ENCODE measurements at places on chromosomes 3 and 15. TPM values are rescaled to one million over a fixed set of nuclear protein-coding genes. Genes with fewer than 3 reads are reported as not detected.
A peak's percentile ranks its signal among the peaks of the same experiment; 100 is the strongest.

DNA sequence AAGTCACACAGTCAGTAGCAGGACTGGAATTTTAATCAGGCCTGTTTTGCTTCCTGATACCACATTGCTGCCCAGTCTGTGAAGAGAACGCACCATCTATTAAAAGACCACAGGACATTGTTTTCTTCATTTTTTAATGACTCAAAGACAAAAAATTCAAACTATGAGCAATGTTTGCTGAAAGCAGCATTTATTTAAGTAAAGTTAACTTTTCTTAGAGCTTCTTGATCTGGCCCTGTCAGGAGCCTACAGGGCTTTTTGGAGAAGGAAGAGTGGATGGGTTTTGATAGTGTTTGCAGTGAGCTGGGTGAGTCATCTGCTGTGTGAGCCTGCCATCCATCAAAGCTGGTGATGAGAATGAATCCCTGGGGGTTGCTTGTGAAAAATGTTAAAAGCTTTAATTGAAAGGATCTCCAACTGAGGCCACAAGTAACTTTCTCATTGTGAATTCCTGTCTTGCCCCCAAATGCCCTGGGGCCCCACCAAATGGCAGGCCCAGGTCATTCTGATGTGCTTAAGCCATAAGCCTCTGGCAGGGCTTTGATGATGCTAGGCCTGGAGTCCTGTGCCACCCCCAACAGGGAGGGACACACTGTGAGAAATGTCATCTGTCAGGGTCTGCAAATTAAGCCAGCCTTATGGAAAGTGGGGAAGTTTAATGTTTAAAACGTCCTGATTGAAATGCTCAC is 136.2 kb upstream of the PFN2 start:
- peak; percentile 98 for DNase-seq

GRCh38 chr3:79339846-79340245 is 428.0 kb downstream of the ROBO1 start:
- DNase-seq, result no peak

DNA sequence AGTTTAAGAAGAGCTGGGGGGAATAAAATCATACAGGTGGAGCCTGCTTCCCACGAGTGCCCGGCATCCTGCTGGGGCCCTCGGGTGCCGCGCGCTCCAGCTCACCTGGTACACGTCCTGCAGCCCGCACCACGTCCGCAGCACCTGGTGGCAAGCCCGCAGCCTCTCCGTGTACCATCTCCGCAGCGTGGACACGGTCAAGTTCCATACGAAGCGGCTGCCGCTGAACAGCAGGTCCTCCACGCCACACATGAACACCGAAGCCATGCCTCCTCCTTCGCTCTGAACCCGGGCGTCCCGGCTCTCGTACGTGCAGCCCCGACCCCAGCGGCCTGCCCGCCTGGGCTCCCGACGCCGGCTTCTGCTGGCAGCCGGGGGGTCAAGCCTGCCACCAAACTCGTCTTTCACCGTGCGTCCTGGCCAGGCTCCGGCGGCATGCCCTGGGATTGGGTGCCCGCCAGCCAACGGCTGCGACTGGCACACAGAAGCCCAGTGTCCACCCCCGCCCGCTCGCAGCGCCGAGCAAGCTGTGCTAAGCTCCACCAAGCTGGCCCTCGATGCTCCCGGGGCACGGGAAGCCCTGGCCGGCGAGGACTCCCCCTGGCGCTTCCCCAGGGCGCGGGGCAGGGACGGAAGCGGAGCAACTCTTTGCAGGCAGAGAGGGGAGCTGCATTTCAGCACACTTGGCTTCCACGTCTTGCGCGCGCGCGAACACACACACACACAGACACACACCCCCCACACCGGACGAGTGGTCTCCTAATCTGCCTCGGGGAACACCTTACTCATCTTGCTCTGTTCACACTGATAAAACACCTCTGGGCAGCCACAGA is at the start of gene FRMD4B:
TSS of gene FRMD4B (minus strand) at position 366 of the 833 bp plus-strand sequence. CDS start at position 267, 99 bp downstream.
- peak; percentile 29 for DNase-seq

MGLL gene
- total RNA-seq, result 42.0 TPM

- DNase-seq, result no peak
Observed at GRCh38 chr3:174792864-174793263, 66.3 kb upstream of the NAALADL2 start.

TRIM59 gene
- total RNA-seq, result 19.7 TPM

All from RPMI7951 (cell line).